Stimulated activated CD4-positive, alpha-beta T cell treated with anti-CD3 and anti-CD28 coated beads, TNF-alpha, amount 100 ng/mL, for 1 hour (primary cell): ENCODE measurements at places on chromosomes 2 and 18.

DNA sequence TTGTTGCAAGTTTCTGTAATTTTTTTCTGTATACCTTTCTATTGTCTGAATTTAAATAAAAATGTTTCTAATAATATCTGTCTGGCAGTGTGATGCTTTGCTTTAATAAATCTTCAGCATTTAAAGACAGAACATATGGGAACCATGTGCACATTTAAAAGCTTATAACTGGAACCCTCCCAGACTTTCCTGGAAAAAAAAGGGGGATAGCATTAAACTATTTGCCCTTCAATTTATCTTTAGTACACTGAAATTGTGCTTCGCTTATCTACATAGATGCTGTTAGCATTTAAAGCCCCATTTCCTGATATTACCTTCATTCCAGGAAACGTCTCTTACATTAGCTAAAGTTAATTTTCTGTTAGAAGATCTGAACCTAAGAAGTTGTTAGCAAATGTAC is 64.6 kb downstream of the ZC3H6 start:
- DNase-seq = no peak

DNA sequence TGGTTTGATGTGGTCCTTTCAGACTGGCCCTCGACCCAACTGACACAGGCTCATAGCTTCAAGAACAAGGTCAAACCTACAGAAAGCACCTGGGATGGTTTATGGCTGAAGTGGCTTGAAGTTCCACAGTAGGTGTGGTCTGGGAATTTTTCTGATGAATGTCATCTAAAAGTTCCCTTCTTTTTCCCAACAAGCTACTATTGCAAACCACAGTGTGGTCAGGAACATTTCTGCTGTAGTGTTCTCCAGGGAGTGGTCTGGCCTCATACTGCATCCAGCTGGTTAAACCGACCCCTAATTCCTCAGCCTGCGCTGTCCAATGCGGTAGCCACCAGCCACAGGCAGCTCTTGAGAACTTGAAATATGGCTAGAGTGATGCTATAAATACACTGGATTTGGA is 92.7 kb downstream of the FAM124B start:
- no peak for DNase-seq

DNA sequence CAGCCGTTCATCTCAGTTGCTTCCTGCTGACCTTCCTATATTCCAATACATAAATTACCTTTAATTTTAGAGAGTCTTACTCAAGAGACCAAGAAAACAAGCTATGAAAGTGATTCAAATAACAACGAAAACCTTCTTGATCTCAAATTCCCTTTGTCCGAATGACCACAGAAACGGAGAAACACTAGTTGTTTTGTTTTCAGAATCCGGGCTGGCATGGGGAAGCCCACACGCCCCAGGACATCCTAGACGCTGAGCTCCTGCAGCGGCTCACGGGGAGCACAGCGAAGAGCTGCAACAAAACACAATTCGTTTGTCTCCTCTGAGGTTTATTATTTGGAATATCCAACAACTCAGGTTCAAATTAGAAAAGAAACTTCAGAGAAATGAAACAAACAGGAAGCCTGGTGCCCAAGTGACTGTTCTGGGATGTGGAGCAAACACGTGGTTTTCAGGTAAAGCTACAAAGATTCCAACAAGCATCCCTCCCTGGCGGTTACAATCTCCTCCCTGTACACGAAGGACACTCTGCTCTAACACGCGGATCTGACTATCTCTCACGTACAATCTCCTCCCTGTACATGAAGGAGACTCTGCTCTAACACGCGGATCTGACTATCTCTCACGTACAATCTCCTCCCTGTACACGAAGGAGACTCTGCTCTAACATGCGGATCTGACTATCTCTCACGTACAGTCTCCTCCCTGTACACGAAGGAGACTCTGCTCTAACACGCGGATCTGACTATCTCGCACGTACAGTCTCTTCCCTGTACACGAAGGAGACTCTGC is 237.5 kb downstream of the TWIST2 start:
- DNase-seq = no peak

DNA sequence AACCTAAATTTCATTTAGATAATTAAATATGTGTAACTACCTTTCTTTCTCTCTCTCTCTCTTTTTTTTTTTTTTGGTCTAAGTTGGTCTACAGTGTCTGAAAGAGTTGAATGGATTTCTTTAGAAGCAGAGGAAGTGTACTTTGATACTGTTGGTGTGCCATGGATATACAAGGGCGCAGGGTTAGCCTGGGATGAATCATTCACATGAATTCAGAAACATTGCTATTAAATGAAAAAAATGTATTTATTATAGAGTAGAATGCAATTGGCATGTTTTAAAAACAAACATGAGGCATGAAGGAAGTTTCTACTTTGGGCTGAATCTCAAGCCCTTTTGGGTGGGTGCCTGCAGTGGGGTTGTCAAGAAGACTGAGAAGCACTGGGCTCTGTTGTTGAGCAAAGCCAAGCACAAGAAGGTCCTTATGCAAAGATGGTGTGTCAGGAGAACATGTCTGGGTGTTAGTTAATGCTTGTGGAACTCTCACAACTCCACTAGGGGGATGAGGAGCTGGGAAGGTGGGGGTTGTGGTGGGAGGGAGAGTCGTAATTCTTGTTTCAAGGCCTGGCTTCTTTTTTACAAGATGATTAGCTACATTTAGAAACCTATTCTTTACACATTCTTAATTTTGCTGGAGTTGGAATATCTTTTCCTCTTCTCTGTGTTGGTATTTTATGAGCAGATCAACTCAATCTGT is 57.9 kb downstream of the LYPD6 start:
- no peak for DNase-seq

GRCh38 chr18:44548291-44549221 is 132.1 kb upstream of the SETBP1 start:
- no peak for DNase-seq

GRCh38 chr2:143426296-143426695 is 297.1 kb downstream of the ARHGAP15 start:
- no peak for DNase-seq

DNA sequence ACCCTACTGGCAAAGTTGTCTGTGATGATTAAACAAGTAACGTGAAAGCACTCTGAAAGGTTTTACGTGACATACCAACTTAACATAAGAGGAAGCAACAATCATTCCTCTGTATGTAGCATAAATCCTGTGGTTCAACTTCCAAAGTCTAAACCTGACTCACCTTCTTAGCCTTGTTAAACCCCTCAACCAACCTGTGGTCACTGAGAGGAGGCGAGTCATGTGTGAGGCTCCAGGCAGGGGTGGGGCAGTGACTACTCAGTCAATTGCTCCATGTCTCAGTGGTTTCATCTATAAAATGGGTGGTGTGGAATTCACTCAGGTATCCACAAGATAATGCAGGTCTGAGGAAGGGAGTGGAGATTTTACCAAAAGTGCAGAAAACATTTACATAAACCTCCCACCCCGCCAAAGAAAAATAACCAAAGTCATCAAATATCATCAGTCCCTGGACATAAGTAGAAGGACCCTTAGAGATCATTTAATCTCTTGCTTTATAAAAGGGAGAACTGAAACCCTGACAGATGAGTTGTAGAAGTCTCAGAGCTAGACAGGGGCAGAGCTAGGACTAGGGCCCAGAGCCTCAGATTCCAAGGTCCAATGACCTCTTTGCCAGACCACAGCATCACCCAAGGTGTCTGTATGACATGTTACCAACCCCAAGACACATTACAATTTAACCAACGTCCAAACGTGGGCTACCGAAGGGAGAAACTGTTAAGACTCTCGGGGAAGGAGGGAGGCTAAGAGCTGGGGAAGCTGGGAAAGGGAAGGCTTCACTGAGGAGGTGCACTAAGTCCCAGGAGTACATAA is 3.7 kb upstream of the PCBP1 start:
- no peak for DNase-seq

DNA sequence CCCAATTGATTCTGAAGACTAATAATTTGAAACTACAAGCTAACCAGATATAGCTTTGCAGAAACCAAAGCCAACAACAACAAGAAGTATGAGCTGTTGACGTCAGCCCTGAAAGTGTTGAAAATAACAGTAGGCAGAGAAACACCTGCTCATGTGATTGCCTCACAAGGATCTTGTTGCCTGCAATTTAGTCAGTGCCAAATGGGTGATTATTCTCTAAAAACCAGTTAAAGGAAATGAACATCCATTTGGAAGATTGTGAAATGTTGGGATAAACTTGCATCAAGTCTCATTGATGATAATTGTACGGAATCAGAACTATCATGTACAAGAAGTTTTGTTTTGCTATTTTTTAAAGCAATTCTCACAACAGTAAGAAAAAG is 2.8 kb downstream of the CYTIP start:
- no peak for DNase-seq

GRCh38 chr2:9653485-9654271 is 22.9 kb upstream of the YWHAQ start:
- no peak for DNase-seq

GRCh38 chr2:144411473-144411872 is 108.4 kb downstream of the ZEB2 start:
- no peak for DNase-seq

DNA sequence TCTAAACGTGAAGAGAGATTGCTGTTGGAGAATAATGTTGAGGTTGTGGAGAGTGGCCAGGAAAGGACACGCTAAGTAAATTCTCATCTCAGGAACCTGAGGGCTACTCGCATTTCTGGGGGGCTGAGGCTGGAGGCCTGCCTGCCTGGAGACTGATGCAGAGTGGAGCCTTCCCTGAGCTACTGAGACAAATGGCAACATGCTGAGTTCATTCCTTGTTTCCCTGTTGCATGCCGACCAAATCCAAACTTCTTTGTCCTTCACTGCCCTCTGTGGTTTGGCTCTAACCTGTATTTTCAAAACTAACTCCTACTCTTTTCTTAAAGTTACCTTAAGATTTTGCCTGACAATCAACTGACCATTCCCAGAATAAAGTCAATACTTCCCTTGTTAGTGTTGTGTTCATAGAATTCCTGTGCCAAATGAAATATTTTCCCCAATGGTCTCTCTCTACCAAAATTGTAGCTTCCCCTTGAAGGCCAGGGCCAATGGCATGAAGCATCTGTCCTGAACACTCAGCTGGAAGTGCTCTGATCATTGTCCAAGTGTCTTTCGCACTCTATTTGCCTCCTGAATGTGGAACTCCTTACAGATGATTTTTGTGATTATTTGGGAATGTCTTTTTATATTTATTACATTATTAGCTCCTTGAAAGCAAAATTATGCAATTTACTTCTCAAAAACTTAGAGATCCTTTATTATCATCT is 1085.6 kb downstream of the SOCS6 start:
- no peak for DNase-seq

DNA sequence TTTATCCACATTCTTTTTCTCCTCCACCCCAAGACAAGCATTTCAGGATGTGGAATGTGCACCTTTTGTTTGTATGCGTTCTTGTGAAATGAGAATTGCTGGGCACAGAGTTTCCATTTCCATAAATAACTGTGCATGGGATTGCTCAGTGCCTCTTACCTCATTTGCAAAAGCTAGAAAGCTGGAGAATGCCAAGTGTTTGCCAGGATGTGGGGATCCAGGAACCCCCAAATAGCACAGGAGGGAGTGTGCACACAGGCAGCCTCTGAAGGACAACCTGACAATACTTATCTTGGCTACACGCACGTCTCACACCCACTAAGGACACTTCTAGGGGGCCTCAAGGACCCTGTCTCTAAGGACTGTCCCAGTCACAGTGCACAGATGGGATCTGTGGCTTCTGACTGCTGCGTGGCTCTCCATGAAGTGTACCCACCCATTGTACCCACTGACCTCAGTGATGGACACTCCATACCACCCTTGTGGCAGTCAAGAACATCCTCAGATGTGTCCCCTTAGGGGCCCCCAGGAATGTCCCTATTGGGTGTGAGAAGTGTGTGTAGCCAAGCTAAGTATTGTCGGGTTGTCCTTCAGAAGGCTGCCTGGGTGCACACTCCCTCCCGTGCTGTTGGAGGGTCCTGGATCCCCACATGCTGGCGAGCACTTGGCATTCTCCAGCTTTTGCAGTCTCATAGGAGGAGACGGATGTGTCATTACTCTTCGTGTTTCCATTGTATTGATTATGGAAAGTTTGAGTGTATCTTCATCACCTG is 38.4 kb downstream of the CAPN13 start:
- no peak for DNase-seq

DNA sequence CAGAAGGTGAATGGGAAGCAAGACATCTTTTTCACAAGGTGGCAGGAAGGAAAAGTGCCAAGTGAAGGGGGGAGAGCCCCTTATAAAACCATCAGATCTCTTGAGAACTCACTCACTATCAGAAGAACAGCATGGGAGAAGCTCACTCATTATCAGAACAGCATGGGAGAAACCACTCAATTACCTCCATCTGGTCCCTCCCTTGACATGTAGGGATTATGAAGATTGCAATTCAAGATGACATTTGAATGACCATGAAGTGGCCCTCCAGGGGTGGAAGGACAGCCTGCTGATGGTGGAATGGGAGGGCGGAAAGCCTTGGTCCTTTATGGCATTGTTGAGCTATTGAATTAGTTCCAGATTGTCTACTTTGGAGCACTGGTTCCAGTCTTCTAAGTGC is 413.0 kb upstream of the MEX3C start:
- DNase-seq = no peak

DNA sequence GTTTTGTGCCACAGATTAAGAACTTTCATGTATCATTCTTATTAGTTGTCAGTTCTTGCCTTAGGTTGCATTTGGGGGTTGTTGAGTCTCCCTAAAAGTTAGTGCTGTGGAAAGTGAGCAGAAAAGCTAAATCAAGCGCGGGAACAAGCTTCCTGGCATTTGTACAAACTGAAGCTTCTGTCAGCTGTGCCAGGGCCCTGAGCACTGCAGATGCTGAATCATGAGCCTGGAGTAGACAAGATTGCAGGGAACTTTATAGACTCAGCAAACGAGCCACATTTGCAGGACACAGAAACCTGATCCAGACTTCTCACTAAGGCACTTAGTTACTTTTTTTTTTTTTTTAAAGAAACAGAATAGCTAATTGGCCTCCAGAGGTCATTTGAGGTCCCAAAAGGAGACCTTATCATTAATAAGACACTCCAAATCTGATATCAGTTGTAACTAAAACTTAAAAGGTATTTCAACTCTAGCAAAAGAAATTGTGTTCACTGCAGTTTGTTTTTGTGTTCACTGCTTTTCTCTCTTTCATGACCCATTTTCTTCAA is 88.7 kb downstream of the ADAM23 start:
- DNase-seq = no peak
